Brain microvascular endothelial cell (primary cell): ENCODE measurements at places on chromosomes 7 and 10.

GRCh38 chr10:29951441-29951931 lies 107.9 kb downstream of the JCAD start:
- DNase-seq: peak; percentile 20

GRCh38 chr10:33123680-33124079 lies 165.7 kb upstream of the ITGB1 start:
- no peak for DNase-seq

DNA sequence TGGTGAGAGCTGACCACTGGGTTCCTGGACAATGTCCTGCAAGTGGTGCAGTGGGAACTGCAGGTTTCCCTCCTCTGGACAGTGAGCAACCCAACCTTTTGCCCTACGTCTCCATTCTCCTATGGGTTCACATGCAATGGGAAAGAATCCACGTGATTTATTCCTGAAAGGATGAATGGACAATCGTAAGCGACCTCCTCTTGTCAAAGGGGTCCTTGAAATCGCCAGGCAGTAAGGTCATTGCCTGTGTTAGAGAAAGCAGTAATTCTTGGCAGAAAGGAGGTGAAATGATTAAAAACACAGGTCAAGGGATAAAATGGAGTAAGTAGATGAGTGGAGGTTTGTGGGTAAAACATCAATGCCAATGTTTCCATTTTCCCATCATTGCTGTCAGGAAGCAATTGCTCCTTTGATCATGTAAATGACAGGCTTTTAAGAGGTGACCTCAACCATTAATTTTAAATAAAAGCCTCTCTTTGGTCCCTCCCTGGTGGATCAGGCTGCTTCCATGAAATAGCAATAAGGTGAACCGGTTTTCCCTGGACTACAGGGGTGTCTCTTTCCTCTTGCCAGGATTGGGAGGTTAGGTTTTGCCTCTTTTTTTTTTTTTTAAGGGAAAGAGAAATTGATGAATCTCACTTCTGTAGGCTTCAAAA lies 330.0 kb upstream of the PRKCQ start:
- DNase-seq: no peak

DNA sequence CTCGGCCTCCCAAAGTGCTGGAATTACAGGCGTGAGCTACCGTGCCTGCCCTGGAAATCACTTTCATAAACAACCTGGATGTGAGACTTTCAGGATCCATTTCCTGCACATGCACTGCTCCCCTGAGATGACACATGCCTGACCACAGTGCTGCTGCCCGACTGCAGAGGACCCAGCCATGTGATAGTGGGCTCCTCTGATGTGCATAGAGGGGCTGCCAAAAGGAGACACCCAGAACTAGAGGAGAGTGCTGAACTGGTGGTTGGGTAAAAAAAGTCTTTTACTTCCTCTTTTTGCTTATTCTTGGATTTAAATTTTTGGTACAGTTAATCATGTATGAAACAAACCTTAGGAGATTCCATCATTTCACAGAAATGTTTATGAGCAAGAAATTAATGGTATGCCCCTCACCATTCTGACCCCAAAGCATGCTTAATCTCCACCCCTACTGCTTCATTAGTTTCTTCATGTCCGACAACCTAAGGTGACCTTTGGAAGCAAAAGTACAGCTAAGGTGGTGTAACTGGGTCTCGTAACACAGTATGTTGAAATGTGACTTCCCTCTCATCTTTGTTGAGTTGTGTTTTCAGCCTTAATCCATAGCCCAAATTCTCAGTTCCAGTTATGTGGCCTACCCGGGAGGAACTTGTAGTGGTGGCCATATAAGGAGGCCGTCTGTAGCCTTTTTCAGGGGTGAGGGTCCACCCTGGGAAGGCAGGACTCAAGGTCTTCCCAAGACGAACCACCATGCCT lies 111.1 kb downstream of the RNF216 start:
- no peak for DNase-seq

- peak; percentile 37 for DNase-seq
Observed at GRCh38 chr7:114979388-114979787, 57.5 kb downstream of the MDFIC start.

DNA sequence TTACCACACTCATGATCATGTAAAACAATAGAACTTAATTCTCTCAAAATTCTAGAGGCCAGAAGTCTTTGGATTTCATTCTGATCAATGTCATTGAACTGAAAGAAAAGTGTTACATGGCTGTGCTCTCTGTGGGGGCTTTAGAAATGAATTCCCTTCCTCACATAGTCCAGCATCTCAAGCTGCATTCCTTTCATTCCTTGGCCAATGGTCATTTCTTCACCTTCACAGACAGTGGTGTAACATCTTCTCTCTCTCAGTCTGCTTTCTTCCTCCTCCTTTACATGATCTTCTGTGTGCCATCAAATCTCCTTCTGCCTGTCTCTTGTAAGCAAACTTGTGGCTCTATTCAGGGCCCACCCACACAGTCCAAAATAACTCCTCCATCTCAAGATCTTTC lies 735.3 kb downstream of the SUGCT start:
- no peak for DNase-seq

DNA sequence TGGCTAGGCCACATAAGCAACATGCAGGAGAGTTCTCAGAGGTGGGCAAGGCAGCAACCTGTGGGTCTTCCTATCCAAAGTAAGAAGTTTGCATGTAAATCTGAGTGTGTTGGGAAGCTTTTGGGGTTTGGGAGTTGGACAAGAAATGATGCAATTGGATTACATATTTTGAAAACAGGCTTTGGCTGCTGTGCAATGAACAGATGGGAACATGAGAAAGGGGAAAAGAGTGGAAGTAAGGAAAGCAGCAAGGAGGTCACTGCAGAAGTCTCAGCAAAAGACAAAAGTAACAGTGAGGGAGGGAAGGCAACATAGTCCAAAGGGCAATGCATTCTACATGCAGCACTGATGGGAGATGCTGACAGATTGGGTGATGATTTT lies 61.1 kb upstream of the C10orf90 start:
- DNase-seq: no peak

DNA sequence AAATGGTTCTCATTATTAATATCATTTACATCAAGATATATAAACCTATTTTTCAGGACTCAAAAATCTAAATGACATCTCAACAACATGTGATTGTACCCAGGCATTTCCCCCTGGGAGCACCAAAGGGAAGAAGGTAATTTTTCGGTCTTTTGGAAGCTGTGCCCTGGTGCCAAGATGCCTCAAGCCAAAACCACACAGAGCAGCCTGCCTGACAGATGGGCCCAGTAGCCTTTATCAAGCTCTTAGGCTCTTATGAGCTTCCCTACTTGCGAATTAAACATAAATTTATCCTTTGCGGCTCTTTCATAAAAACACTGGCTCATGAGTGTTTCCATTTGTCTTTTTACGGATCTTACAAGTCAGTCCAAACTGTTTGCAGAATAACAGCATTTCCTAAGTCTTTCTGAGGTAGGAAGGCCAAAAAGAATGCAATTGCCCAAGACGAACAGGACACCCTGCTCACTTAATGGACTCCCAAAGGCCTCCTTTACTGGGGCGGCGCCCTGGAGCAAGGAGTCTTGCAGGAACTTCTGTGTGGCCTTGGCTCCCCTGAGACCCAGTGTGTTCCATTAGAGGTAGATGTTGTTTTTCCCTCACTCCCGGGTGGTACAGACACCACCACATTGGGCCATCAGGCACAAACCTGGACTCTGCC lies 4.1 kb upstream of the RASSF4 start:
- DNase-seq: no peak

GRCh38 chr10:111077785-111078504 lies 1.1 kb downstream of the ADRA2A start:
- DNase-seq: no peak

GRCh38 chr10:127976701-127977356 lies 69.9 kb downstream of the PTPRE start:
- peak; percentile 36 for DNase-seq

- DNase-seq: no peak
Observed at GRCh38 chr10:129831150-129831549, 132.9 kb downstream of the EBF3 start.

GRCh38 chr10:114743521-114744231 lies 77.9 kb upstream of the FHIP2A start:
- DNase-seq: no peak

- no peak for DNase-seq
Observed at GRCh38 chr10:44035474-44036197, 349.3 kb downstream of the CXCL12 start.

DNA sequence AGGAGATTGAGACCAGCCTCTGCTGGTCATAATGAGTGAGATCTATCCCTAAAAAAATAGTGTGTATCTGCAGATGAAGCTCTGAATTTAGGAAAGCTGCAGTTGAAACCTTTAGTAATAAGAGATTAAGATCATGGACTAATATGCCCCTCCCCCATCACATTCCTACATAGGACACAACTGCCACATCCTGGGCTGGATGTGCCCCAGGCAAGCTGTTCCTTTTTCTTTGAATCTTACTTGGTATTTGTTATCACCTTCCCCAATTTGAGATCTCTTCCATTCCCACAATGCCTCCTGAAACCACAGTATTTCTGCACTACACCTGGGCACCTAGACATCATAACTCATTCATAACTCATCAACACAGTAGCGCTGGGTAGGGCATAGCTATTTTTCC lies 74.1 kb downstream of the DOCK1 start:
- no peak for DNase-seq

- peak; percentile 9 for DNase-seq
Observed at GRCh38 chr10:7410862-7411670, at the start of gene SFMBT2. Gene SFMBT2 (minus strand): TSS chr10:7411034. CDS start chr10:7381898, 29,136 bp downstream.

DNA sequence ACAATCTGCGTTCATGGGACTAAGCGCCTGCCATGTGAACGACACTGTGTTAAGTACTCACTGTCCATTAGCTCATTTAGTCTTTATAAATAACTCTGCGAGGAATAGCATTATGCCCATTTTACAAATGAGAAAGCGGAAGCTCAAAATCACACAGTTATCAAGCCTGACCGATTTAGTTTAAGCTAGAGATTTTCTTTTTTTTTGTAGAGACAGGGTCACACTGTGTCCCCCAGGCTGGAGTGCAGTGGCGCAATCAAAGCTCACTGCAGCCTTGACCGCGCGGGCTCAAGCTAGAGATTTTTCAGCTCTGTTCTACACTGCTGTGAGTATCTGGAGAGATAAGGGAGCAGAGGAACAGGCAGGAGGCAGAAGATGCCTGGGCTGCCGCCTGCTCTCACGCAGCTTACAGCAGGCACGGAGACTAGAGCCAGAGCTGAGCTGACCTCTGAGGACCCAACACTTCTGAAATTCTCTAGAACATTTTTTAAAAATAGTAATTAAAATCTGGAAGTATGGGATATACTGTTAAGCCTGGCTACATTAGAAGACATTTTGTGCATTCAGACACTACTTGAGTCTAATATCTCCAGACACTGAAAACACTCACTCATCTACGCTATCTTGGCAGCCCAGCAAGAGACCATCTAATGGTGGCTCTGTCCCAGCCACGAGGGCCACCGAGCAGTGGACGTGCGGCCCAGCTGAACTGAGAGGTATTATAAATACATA lies 38.7 kb downstream of the GNA12 start:
- DNase-seq: no peak

- no peak for DNase-seq
Observed at GRCh38 chr7:27960415-27960814, 220.2 kb downstream of the JAZF1 start.

DNA sequence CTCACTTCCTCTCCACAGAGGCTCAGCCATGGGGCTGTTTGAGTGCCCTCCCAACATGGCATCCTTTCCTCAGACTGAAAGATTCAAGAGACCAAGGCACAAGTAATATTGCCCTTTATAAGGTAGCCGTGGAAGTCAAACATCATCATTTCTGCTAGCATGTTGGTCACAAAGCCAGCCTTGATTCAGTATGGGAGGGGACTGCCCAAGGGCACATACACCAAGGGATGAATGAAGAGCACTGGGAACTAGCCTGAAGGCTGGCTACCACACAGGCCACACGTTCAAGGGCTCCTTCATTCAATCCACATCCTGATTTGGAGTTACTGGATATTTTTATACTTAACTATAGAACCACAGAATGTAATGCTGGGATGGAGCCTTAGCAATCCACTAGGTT lies 39.3 kb downstream of the CPVL start:
- no peak for DNase-seq

- no peak for DNase-seq
Observed at GRCh38 chr7:132106491-132106890, 469.8 kb downstream of the PLXNA4 start.

GRCh38 chr7:142357953-142358520 lies 100.2 kb upstream of the PRSS58 start:
- peak; percentile 38 for DNase-seq

DNA sequence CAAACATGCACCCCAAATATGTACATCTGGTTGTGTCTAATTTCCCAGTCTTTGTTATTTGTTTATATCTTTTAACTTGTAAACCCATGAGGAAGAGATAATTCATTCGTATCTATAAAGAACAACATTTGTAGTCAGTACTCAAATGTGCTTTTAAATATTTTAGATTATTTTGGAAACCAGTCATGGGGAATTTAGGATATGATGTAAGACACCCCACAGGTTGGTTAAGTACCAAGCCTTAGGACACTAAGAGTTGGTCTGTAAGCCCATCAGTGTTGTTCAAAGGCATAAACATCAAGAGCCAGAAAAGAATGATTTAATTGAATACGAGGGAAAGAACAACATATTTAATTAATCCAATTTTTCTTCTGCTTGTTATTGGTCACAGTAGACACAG lies 421.1 kb upstream of the SEMA3C start:
- no peak for DNase-seq

- DNase-seq: no peak
Observed at GRCh38 chr10:124494046-124494807, 32.6 kb downstream of the LHPP start.

DNA sequence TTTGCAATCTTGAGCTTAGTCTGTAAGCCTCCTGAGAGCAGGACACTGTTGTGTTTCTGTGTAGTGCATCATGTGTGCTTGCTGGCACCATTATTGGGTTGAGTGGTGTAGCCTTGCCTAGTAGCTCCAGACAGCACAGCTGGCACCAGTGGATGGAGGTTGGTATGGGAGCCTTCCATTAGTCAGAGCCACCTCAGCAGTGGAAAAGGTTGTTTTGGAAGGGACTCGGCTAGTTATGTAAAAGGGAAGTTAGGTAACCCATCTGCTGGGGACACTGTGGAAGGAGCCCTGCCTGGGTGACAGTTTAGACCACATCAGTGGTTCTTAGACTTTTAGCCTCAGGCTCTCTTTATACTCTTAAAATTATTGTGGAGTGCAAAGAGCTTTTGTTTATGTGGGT lies 16.3 kb downstream of the MINDY4 start:
- no peak for DNase-seq

- DNase-seq: no peak
Observed at GRCh38 chr10:77256346-77256745, 381.3 kb downstream of the KCNMA1 start.

- DNase-seq: no peak
Observed at GRCh38 chr7:118087126-118087525, 96.8 kb upstream of the LSM8 start.

GRCh38 chr10:76976142-76976541 lies 661.5 kb downstream of the KCNMA1 start:
- DNase-seq: no peak

DNA sequence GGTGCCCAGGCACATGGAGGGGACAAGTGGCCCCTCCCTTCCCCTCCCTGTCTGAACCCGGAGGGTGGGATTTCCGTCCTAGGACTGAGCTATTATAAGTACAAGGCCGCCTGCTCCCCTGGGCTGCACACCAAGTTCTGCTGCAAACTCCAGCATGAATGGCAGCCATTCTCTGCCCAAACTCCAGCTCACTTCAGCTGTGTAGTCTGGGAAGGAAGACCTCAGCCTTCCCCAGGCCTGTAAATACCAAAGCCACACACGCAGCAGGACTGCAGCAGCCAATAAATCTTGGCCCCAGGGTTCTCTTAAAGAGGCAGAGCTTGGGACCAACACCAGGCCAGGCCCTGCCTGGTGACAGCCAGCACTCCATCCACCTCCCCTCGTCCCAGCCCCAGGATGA lies 291.3 kb upstream of the ZMIZ1 start:
- no peak for DNase-seq

- DNase-seq: no peak
Observed at GRCh38 chr7:129642871-129643549, 31.5 kb downstream of the NRF1 start.
